ENCODE measurements at places on chromosomes 2 and 18.
A peak's percentile ranks its signal among the peaks of the same experiment; 100 is the strongest.

DNA sequence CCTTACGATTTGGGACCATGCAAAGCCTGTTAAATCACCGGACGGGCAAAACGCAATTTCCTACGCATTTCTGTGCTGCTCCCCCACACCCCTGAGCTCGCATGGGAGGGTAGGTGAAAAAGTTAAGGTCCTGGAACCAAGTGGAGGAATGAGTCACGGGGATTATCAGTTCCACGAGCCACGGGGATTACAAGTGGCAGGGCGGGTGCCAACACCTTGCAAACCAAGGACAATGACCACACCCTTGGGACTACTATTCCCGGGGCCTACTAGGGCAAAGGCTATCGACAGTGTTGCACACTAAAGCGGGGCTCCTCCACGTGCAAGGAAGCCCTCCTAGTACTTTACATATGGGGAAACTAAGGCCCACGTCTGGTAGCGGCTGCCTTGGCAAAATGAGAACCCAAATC is 447 bp downstream of the RETSAT start:
- DNase-seq, result peak; percentile 35

DNA sequence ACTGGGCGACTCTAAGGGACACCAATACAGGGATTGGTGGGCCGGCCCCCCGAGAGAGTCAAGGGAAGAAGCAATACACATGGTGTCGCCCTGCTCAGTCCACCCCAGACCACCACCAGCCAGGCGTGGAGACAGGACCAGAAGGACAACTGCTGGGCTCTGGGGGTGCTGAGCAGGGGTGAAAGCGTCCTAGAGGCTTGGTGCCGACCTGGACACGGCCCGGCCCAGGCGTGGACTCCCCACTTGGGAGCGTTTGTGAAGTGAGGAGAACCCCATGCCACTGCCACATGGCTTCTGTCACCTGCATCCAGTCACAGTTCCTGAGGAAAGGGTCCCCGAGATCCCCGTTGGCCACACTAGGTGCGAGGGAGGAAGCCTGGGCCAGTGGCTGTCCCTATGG is 35.4 kb upstream of the ITM2C start:
- no peak for DNase-seq

GRCh38 chr2:173357346-173357745 is 2.7 kb downstream of the CDCA7 start:
- no peak for DNase-seq

DNA sequence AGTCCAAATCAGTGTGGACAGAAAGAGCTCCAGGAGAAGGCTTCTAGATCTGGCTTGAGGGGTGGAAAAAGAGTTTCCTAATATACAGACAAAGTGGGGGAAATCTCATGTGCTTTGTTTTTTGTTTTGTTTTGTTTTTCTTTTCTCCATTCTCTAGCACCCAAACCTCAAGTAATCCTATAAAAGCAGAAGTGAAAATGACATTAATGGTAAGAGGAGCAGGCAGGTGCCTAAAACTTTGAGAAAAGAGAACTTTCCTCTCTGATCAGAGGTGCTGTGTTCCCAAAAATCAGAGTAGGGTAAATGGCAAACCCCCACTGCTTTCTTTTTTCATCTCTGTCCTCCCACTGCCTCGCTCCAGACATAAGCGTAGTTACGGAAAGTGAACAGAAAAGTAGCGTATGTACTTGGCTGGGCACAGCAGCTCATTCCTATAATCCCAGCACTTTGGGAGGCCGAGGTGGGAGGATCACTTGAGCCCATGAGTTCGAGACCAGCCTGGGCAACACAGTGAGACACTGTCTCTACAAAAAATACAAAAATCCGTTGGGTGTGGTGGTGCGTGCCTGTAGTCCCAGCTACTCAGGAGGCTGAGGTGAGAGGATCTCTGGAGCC is 77.8 kb downstream of the FAM161A start:
- no peak for DNase-seq

DNA sequence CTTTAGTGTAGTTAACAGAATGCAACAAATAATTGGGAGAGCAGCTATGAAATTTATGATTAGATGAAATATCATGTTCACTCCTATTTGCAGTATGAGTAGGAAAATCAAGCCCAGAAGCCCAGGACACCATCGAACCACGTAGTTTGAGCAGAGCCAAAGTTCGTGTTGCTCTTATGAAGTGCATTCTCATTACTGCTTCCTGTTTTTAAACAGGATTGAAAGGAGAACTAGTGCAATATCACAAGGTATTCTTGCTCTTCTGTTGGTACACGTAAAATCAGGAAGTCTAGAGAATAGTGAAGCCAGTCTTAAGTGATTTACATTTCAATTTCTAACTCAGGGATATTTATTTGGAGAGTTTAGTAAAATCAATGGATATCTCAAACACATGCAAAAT is 21.1 kb downstream of the ARHGAP15 start:
- DNase-seq, result no peak

DNA sequence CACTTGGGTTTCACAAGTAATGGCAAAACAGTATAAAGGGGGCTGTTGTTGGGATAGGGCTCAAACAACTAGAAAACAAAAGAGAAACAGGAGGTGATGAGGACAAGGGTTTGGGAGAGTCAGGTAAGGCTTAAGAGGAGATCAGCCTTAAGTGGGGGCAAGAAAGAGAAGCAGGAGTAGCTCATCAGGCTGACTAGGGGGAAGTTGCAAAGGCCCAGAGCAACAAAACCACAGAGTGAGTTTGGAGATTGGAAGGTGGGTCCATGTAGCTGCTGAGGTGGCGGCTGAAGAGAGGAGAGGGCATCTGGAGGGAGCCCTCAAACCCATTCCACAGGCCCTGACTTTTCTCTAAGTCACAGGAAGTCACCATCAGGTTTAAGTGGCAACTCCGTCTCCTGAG is 126.0 kb downstream of the MREG start:
- DNase-seq, result no peak

GRCh38 chr2:71001981-71002570 is 7.4 kb upstream of the TEX261 start:
- DNase-seq, result no peak

DNA sequence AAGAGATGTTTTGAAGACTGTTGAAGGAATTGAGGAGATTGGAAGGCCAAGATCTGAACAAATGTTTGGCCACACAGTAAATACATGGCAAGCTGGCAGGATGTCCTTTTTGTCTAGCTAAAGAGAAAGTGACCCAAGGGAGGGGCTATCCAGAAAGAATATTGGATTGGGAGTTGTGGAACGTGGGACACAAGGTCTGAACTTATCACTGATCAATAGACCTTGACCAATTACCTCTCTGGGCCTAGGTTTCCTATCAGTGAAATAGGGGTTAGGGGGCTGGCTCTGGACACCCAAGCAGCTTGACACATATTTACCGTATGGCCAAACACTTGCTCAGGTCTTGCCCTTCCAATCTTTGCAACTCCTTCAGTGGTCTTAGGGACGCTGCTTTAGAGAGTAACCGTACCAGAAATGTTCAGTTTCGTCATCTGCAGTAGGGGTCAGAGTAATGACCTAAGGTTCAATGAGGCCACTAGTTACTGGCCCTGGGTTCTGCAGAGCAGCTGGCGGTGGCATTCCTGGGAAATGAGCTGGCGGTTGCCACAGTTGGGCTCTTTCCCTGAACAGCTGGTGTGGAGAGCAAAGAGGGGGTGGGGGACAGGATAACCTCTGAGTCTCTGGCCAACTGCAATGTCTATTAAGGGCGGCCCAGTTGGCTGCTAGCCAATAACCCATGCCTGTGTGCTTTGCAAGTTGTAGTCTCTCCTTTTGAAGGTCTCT is 70.1 kb upstream of the STPG4 start:
- DNase-seq, result no peak

DNA sequence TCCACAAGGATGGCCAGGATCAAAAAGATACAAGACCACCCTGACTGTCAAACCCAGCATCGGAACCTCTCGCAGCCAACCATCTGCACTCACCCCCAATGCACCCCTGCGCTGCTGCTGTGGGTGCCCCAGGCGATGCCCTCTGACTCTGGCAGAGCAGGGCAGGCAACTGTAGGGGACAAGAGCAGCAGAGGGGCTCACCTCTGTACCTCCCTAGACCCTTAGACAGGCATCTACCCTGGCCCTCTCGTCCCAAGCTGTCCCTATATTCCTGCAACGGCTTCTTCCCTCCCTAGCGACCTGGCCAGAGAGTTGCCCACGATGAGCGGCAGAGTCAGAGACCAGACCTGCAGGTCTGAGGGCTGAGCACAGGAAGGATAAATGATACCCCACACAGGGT is 128.2 kb downstream of the HDAC4 start:
- no peak for DNase-seq

- DNase-seq, result no peak
Observed at GRCh38 chr2:223692191-223692947, 90.2 kb upstream of the SCG2 start.
